Hindlimb muscle (tissue), 1 donor: ENCODE measurements at places on chromosomes 6 and 20. TPM values are rescaled to one million over a fixed set of nuclear protein-coding genes. Genes with fewer than 3 reads are reported as not detected.
A peak's percentile ranks its signal among the peaks of the same experiment; 100 is the strongest.

DNA sequence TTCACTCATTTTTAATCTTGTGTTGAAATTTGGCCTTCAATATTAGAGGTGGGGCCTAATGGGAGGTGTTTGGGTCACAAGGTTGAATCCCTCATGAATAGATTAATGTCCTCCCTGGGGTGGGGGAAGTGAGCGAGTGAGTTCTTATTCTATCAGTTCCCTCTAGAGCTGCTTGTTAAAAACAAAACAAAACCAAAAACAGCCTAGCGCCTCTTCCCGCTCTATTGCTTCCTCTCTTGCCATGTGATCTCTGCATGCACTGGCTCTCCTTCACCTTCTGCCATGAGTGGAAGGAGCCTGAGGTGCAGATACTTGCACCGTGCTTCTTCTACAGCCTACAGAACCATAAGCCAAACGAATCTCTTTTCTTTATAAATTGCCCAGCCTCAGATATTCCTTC is 89.6 kb upstream of the SLC35F1 start:
- DNase-seq: no peak

DNA sequence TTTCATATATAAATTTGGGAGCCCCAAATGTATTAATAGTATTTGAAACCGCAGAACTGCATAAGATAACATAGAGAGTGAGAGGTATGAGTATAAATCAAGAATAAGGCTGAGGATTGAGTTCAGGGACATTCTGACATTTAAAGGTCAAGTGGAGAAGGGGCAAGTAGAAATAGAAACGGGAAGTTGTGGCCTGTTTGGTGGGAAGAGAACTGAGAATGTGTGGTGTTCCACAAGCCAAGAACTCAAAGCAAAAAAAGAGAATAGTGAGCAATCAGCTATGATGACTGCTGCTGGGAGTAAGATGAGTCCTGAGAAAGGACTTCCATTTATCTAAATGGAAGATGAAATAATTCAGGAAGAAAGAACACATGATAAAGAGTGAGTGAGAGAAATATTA is 418.4 kb downstream of the CD109 start:
- no peak for DNase-seq

GRCh38 chr20:11274141-11274594 is 600.4 kb upstream of the JAG1 start:
- peak; percentile 58 for DNase-seq

KIAA1755 gene
- polyA plus RNA-seq: 7.0 TPM

IPCEF1 gene
- polyA plus RNA-seq: 2.0 TPM

CASP8AP2 gene
- 12.9 TPM for polyA plus RNA-seq

- no peak for DNase-seq
Observed at GRCh38 chr20:1401451-1401907, 8.6 kb upstream of the FKBP1A start.

GRCh38 chr20:1263853-1264252 is 2.2 kb upstream of the SNPH start:
- no peak for DNase-seq

SLC32A1 gene
- polyA plus RNA-seq: not detected

GRCh38 chr6:140590641-140591040 is 1216.2 kb upstream of the CITED2 start:
- no peak for DNase-seq

BPIFB2 gene
- not detected for polyA plus RNA-seq

DNA sequence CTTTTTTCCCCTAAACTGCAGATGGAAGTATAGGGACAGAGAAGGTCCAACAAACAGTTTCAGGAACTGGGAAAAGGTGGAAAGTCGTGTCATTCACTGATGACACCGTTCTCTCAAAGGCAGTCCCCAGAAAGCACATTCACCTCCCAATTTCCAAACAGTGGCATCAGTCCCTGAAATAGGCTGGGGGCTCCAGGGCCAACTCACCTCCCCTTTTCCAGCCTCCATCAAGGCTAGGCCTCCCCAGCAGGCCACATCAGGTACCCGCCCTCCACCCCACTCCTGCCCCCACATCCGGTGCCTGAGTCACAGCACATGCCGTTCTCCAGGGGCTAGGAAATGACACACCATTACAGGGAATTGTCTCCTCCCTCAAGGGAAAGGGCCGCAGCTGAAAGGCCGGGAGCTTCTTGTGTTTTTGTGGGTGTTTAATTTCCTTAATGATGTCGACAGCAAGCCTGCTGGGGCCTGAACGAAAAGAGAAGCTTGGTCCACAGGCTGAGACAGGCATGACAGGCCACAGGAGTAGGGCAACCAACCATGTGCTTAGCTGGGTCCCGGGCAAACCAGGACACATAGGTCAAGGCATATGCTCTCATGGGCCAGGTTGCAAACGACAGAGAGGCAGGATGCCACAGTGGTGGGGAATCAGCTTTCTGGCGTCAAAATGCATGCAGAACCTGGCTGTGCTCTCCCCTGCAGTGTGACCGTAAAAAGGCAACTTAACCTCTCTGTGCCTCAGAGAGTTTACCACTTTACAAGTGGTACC is 39.2 kb downstream of the ZMYND8 start:
- DNase-seq: no peak

SFTA2 gene
- not detected for polyA plus RNA-seq

GRCh38 chr6:72554761-72555221 is 67.1 kb upstream of the KCNQ5 start:
- DNase-seq: no peak

PROKR2 gene
- polyA plus RNA-seq: not detected

ASIP gene
- polyA plus RNA-seq: 0.68 TPM
